Activated CD4-positive, alpha-beta T cell treated with anti-CD3 and anti-CD28 coated beads for 24 hours (primary cell): ENCODE measurements at places on chromosomes 4 and X.

- DNase-seq = no peak
These were observed 734.4 kb upstream of the PABPC4L start for GRCh38 chr4:134936014-134936413.

DNA sequence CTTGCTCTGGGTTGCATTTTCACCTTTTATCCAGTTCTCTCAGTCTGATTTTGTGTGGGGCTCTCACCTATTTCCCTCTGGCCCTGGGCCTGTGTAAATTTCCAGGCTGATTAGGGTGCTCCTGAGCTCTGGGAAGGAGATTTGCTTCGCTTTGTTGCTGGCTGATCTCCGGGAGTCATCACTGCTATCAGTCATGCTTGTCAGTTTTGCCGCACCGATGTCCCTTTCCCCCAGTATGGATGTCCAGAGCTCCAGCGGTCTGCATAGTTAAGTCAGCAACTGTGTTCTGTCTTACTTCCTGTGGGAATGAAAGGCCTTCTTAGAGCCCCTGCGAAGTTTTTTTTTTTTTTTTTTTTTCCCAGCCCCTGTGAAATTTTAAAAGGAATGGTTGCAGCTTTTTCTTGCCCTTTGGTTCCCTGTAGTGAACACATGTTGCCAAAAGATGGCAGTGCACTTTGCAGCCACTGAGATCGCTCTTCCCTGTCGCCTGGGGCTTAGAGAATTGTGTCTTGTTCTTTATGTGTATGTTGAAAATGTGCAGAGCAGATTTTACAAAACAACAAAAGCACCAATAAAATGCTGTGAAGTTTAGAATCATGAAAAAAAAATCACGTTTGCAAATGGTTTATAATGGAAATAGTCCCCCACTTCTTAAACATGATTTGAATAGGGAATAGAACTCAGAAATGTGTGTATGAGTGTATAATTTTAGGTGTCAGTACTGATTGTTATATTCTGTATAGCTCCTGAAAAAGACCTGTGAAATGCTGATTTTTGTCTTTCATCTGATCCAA lies 109.1 kb upstream of the SLC4A4 start:
- no peak for DNase-seq

- DNase-seq = no peak
These were observed 7.4 kb downstream of the APOO start for GRCh38 chrX:23900220-23900797.

DNA sequence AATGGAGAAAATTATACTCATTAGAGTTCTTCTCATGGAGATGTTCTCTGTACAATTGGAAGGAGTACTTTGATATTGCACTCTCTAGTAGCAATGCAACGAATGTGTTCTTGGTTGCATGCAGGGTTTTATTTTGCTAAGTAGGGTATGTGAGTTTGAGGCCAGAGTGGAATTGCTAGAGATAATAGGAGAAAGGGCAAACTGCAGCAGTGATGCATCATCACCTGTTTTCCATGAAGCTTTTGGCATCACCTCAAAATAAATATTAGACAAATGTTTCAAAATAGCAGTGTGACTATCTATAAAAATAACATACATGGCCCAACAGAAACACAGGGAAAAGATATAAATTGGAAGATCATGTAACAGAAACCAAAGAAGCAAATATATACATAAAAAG lies 93.3 kb downstream of the TIGD2 start:
- DNase-seq = no peak

DNA sequence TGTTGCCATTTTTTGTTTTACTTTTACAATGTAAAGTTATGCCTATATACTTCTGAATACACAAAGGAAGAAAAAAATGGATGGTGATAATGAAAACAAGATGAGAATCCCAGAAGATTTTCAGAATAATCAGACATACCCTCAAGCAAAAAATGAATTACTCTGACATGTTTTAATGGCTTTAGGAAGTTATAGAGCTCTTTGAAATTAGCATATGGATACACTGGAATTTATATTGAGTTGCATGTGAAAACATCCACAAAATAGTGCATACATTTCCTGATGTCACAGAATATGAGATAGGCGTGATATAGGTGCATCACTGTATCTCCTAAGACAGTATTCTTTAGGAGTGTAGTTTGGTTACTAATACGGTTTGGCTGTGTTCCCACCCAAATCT lies 351.3 kb downstream of the SLC7A11 start:
- DNase-seq = no peak

GRCh38 chr4:1077711-1078477 lies 35.5 kb downstream of the RNF212 start:
- DNase-seq = no peak

GRCh38 chr4:24108567-24108966 lies 218.7 kb upstream of the PPARGC1A start:
- no peak for DNase-seq

GRCh38 chr4:91064157-91064853 lies 937.1 kb downstream of the CCSER1 start:
- no peak for DNase-seq

DNA sequence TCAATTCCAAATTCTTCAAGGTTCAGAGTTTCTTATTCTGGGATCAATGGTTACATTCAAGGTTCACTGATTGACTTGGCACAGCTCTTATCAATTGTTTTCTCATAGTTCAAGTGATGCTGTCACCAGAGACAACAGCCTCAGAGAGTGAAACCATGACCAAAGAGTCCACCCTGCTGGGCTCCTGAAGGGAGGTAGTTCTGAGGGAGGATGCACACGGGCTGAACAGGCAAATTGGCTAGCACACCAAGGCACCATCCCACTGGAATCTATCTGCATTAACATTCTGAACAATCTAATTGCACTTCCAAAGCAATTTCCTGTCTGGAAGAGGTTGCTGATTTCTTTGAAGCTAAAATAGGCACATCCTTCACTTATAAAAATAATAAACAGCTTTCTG lies 16.6 kb upstream of the GAB1 start:
- DNase-seq = no peak

GRCh38 chr4:891747-892146 lies 40.4 kb downstream of the GAK start:
- DNase-seq = no peak

DNA sequence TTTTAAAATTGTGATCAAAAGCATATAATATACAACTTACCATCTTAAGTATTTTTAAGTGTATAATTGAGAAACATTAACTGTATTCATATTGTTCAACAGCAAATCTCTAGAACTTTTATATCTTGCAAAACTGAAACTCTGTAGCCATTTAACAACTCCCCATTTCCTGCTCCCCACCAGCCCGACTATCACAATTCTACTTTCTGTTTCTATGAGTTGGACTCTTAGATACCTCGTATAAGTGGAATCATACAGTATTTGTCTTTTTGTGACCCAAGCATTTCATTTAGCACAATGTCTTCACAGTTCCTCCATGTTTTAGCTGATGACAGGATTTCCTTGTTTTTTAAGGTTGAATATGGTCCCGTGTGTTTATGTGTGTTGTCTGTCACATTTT lies 106.0 kb downstream of the LRBA start:
- DNase-seq = no peak

DNA sequence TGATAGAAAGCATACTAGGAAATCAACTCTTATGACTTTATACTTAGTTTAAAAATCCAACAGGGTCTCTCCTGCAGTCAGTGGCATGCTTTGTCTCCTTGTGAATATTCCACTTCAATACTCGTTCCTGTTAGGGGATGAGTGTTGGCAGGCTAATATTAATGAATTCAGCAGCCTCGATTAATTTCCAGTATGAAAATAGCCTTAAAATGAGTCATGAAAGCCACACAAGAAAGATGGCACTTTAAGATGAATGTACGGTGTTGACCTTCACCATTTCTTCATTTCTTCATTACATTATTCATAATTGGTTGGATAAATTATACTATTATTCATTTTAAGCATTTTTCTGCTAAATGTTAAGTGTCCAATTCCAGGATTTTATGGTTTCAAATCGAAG lies 29.2 kb downstream of the GABRB1 start:
- no peak for DNase-seq

DNA sequence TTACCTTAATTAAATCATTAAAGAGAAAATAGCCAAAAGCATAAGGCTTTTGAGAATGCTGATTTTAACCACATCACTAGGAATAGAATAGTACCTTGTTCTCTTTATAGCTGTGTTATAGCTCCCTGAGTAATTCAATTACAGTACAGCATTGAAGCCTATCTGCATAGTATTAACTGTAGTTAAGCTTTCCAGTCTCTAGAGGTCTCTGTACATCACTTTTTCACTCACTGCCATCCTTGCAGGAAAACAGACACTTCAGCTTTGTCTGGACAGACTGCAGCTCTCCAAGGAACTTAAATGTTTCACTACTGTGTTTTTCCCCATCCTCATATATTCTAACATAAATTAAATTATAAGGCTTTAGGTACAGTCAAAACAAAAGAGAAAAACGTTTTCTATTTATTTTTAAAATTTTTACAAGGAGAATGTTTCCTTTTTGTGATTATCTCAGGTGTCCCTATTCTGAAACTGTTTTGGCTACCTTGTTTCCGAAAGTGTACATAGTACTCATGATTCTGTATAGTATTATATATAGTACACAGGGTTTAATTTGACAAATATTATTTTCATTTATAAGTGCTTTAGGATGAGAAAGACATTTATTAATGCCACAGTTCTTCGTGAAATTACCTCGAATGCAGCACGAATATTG lies 407.9 kb downstream of the PCDH18 start:
- no peak for DNase-seq

- no peak for DNase-seq
These were observed 28.6 kb downstream of the MAGEB1 start for GRCh38 chrX:30275498-30275897.

- DNase-seq = no peak
These were observed 128.0 kb downstream of the SNCA start for GRCh38 chr4:89708903-89709421.

DNA sequence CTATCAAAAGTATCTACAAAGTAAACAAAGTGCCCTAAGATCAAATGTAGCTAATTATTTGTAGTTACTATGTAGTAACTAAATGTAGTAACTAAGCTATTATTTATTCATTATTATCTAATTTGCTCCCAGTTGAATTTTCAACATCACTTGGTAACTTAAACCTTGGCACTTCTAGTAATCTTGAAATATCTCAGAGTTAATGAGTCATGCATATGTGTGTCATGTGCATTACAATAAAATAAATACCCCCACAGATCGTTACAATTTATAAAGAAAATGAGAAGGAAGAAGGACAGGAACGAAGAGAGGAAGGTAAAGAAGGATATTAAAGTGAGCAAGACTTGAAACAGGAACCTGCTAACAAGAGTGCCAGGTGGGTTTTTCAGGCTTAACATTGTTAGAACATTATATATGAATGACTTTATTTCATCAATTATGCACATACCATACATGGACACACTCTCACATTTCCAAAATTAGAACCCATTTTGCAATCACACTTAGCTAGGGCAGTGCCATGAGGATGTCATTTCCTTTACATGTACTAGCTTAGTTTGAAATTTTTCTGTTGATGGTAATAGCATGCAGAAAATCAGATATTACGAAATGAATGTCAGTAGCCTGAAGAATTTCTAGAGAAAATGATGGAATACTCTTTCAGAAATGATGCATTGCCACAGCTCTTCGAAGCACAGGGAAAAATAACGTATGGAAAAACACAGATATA lies 1670.4 kb upstream of the AGA start:
- DNase-seq = no peak

GRCh38 chr4:84803720-84804119 lies 162.8 kb downstream of the WDFY3 start:
- DNase-seq = no peak

- no peak for DNase-seq
These were observed 276.0 kb downstream of the KLHL13 start for GRCh38 chrX:117840645-117841044.

DNA sequence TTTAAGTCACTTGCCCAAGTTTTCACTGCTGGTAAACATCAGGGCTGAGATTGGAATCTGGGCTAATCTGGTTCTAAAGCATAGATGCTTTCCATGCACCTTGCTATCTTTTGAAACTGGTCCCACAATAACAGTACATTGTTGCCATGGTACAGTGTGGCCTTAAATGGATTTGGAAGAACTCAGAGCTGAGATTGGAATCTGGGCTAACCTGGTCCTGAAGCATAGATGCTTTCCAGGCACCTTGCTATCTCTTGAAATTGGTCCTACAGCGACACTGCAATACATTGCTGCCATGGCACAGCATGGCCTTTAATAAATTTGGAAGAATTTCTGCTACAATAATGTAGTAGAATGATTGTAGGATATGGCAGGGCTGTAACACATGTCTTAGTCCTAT lies 28.6 kb downstream of the DAPP1 start:
- no peak for DNase-seq

- DNase-seq = no peak
These were observed 41.5 kb downstream of the SMARCA5 start for GRCh38 chr4:143554728-143555597.

- DNase-seq = no peak
These were observed 202.3 kb upstream of the NEIL3 start for GRCh38 chr4:177107288-177107921.

- DNase-seq = no peak
These were observed 39.3 kb downstream of the SLAIN2 start for GRCh38 chr4:48380583-48381167.

DNA sequence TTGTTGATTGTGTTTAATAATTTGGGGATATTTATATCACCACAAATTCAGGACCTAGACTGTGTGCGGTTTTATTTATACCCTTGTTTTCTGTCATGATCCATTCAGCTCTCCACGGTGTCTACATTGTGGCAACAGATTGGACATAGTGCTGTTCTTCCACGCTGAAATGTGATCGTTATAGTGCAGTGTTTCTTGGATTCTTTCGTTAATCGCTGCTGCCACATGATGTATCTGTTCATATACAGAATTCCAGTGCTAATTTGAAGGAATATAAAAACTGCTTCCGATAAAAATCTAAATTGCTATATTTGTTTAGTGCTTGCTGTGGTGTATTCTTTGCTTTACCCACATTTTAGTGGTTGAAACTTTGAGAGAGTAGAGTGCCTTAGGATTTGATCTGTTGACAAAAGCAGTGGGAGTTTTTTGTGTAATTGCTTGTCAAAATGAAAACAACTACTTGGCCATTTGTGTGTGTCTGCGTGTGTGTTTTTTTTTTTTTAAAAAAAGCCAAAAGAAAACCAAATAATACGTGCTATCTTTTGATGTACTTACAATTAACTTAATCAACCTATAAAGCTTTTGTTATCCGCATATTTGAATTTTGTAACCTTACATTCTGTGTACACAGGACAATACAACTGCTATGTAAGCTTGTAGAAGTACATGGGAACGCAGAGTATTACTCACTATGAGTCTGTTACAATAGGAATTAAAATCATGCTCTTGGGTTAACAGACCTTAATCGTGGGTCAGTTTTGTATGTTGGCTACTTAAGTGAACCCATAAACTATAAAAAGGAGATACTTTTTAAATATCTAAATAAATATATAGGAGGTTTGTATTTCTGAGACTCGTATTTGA lies 353.3 kb downstream of the ARHGAP24 start:
- no peak for DNase-seq

- no peak for DNase-seq
These were observed 116.2 kb downstream of the CBR4 start for GRCh38 chr4:168893807-168894206.

- no peak for DNase-seq
These were observed 102.1 kb downstream of the ITIH6 start for GRCh38 chrX:54695816-54696487.

GRCh38 chr4:89704651-89705395 lies 132.1 kb downstream of the SNCA start:
- no peak for DNase-seq
